ENCODE measurements at places on chromosomes 3 and 15.

- DNase-seq: no peak
Measured at GRCh38 chr3:143586576-143586975, 261.7 kb downstream of the SLC9A9 start.

GRCh38 chr15:94379986-94380385 lies 148.6 kb downstream of the MCTP2 start:
- no peak for DNase-seq

- DNase-seq: peak; percentile 55
Measured at GRCh38 chr3:195194559-195195206, 76.3 kb downstream of the XXYLT1 start.

DNA sequence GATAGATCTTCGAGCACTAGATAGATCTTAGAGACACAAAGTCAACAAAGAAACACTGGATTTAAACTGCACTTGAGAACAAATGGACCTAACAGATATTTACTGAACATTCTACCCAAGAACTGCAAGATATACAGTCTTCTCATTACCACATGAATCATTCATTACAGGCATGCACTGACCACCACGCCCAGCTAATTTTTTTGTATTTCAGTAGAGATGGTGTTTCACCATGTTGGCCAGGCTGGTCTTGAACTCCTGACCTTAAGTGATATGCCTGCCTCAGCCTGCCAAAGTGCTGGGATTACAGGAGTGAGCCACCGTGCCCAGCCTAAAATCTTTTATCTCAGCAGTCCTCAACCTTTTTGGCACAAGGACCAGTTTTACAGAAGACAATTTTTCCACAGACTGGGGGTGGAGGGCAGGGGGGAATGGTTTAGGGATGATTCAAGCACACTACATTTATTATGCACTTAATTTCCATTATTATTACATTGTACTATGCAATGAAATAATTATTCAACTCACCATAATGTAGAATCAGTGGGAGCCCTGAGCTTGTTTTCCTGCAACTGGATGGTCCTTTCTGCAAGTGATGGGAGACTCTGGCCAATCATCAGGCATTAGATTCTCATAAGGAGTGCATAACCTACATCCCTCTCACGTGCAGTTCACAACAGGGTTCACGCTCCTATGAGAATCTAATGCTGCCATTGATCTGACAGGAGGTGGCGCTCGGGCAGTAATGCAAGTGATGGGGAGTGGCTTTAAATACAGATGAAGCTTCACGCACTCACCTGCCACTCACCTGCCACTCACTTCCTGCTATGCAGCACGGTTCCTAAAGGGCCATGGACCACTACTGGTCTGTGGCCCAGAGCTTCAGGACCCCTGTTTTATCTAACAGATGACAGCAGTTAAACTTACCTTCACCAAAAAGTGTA lies 21.7 kb downstream of the CSNK1G1 start:
- DNase-seq: peak; percentile 91

Data from DMS53 (cell line).